ENCODE measurements at places on chromosomes 5 and 9.

DNA sequence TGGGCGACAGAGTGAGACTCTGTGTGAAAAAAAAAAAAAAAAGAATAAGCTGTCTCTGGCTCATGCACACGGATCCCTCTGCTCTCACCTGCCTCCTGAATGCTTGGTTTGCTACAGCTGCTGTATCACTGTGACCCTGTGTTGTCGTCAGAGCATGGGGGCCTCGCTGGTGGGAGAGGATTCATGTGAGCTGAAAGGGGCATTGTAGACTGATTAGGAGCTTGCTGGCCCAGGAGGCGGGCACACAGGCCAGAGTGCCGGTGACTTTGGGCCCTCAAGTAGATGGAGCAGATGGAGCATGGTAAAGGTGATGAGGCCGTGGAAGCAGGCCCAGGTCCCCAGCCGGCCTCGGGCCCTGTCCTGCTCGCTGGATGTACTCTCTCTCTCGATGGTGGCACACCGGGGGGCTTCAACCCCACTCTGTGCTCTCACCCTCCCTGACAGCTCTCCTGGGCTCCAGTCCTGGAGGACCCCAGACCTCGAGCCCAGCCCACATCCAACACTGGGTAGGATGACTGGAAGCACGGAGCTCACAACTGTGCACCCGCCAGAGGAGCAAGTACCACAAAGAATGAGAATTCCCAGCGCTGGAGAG lies 7.1 kb downstream of the FLT4 start:
- DNase-seq = no peak

GRCh38 chr9:21653091-21653490 lies 149.3 kb upstream of the MTAP start:
- DNase-seq = no peak

- no peak for DNase-seq
These were observed 28.6 kb downstream of the CSF2 start for GRCh38 chr5:132102101-132102701.

- no peak for DNase-seq
These were observed 158.4 kb downstream of the NIPBL start for GRCh38 chr5:37034955-37035354.
